Heart left ventricle (tissue), 16 donors: ENCODE measurements at places on chromosomes 11 and 22.
A peak's percentile ranks its signal among the peaks of the same experiment; 100 is the strongest.

GRCh38 chr22:37675930-37676735 lies 697 bp downstream of the LGALS1 start:
- peak; percentile 74 for DNase-seq

GRCh38 chr11:117625237-117625636 lies 171.8 kb downstream of the DSCAML1 start:
- no peak for DNase-seq

DNA sequence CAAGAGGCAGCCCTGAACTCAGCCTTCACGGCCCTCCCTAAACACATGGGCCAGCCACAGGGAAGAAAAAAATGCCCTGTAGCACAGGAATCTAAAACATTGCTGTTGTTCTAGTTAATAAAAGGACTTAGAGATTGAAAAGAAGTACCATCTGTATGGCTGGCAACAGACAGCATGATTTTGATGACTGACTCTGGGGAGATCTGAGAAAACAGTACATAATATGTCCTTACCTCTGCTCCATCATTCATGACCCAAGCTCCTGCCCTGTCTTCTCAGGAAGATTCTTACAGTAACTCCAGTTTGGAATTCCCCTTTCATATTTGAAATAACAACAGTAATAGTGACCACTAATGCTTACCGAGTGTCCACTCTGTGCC lies 244.2 kb downstream of the ETS1 start:
- no peak for DNase-seq

- DNase-seq: peak; percentile 59
Observed at GRCh38 chr22:37260901-37261336, 16.9 kb upstream of the RAC2 start.

GRCh38 chr11:113077379-113077778 lies 116.2 kb downstream of the NCAM1 start:
- DNase-seq: no peak

GRCh38 chr11:93492464-93493251 lies 50.5 kb downstream of the SMCO4 start:
- no peak for DNase-seq

- DNase-seq: no peak
Observed at GRCh38 chr11:64173616-64174355, 7.9 kb upstream of the MACROD1 start.

DNA sequence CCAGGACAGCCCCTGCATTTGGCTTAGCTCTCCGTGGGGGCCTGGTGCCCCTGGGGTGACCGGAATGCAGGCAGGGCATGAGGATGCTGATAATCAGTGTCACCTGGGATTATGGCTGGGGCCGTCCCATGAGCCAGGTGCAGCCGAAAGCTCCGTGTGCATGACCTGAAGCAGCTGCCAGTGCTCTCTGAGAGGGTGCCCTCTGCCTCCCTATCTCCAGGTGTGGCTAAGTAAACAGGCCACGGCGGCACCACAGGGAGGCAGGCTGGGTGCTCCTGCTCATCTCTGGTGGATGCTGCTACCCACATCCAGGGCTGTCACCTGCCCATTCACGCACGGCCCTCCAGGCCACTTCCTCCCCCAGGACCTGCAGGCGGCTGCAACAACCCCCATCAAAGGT lies 29.8 kb downstream of the DUSP8 start:
- DNase-seq: no peak

DNA sequence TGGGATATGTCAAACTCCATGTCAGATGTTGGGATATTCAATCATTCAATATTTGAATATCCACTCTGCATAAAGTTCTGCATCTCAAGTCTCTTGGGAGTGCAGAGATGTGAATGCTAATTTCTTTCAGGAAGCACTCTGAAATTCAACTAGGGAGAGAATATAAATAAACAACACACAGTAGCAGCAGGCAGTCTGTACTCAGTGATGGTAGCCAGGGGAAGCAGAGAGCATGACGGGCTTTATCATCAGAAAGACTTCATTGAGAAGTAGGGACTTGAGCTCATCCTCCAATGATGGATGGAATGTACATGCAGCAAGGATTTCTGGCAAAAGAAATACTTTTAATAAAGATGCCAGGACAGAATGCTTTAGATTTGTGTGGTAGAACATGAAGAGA lies 9.8 kb upstream of the TEAD1 start:
- DNase-seq: no peak

GRCh38 chr22:32097018-32097417 lies 54.0 kb downstream of the SLC5A1 start:
- DNase-seq: peak; percentile 23

- DNase-seq: no peak
Observed at GRCh38 chr11:45217991-45218390, 68.2 kb downstream of the SYT13 start.

DNA sequence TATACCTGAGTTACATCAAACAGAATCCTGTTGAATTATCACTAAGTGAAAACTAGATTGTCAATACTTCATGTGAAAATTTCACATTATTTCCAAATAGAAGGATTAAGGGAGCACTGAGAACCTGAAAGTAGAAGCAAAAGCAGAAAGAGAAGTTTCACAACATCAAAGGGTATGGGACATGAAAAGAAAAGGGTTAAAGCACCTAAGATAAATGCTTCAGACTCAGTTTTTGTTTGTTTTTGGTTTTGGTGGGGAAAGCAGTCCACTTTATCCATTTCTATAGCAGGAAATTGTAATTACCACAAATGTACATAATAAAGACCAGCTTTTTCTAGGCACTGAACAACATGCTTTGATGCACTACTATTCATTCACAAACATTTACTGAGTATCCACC lies 1069.7 kb upstream of the CCDC90B start:
- DNase-seq: no peak
